ENCODE measurements at places on chromosomes 12 and 14.

DNA sequence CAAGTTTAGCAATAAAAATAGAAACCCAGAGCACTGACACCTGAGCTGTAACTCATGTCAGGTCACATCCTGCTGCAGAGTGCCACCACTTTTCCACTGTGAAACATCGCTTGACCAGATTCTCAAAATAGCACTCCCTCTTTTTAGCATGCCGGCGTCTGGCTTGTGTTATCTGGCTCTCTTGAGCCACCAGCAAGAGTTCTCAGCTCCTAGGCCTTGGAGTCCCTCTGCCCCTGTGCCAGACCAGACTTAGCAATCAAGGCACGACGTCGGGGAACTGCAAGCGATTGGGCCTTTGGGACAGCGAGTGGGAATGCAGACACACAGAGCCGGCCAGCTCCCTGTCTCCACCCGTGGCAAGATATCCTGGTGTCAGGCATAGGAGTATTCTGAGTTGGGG is 52.5 kb downstream of the SPIC start:
- DNase-seq = no peak

GRCh38 chr14:59087711-59088110 is 100.8 kb upstream of the DAAM1 start:
- no peak for DNase-seq

DNA sequence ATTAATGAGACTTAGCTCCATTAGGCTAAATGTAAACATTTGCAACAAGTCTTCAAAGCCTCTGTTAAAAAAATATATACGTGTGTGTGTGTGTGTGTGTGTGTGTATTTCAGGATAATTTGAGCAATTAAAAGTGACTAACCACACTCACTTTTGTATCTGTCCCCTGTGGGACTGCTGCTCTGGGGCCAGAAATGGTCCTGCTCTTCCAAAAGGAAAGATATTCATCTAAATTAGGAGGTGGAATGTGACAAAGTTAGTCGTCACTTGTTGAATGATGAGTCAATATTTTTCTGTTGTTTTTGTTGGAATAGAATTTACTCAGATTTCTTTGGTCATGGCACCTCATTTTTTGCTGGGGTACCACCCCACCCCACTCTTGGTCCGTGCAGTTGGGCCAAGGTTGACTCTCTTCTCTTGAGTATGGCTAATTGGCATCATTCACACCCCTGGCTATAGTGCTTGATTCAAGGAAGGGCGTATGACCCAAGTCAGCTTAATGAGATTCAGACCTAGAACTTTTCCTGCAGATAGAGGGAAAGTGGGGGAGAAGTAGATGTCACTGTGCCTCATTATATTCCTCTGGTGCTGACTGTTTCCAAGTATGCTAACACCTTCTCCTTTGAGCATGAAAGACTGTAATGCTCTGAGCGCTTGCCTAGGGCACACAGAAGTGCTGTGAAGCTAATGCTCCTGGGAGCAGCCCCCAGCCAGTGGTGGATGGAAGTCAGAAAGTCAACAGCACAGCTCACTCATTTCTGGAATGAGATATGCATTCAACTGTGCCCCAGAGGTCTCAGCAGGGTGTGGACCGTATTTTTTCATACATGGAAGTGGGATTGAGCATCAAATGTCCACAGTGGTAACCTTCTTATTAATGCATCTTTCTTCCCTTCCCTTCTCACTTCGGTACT is 577.0 kb upstream of the TBX3 start:
- DNase-seq = no peak

- no peak for DNase-seq
Observed at GRCh38 chr14:45144658-45145057, 8.9 kb downstream of the FANCM start.

DNA sequence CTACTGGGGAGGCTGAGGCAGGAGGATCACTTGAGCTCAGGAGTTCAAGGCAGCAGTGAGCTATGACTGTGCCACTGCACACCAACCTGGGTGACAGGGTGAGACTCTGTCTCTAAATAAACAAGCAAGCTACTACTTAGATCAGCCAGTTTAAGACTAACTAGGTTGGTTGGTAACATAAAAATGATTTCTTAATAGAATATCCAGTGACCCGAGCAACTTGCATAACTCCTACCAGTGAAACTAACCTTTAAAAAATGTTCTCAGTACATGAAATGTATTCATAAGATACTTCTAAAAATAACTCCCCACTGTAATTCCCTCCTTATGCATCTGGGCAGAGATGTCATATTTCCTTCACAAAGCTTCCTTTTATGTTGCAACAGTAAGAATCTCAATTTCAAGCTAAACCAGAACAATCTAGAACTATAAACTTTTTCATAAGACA is 15.9 kb downstream of the TAOK3 start:
- DNase-seq = no peak

DNA sequence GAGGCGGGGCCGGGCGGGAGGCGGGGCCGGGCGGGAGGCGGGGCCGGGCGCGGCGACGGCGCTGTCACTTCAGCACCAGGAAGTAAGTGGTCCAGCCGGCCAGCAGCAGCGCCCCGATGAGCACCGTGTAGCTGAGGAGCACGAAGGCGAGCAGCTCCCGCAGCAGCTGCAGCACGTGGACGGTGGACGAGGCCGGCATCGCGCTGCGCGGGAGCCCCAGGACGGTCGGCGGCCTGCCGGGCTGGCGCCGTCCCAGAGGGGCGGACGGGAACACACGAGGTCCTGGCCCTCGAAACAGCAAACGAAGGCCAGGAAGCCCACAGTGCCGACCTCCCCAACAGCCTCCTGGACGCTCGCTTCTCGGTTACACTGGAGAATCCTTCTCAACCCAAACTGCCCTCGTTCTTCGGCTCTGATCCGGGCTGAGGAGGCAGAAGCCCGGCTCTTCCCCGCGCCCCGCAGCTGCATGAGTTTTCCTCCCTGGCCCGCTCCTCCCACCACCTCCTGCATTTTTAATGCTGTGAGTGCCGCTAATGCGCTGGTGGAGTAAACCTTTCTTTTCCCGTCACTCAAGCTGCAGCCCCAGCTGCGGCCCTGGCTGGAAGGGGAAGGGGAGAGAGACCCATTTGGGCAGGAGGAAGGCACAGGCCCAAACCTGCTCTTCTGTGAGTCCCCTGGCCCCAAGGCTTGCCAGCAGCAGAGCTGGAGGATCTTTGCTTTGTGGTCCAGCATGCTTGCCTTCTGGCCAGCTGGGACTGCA is 694 bp upstream of the DIABLO start:
- no peak for DNase-seq

DNA sequence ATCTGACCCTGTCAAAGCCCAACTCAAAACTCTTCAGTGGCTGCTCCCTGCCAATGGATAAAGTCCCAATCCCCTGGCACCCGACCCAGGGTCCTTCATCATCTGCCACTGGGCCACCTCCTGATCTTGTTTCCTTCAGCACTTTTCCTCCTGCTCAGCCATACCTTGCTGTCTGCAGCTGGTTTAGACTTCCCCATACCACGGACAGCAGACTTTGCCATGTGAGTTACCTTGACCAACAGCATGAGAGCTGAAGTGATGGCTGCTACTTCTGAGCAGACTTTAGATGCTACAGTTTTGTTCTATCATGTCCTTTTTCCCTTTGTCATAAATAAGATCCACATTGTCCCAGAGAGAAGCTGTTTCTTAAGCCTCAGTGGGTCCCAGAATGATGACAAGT is 33.3 kb upstream of the STON2 start:
- no peak for DNase-seq

- no peak for DNase-seq
Observed at GRCh38 chr14:34354556-34354955, 107.5 kb downstream of the SPTSSA start.

GRCh38 chr12:99142651-99143050 is 497.6 kb downstream of the APAF1 start:
- no peak for DNase-seq

- no peak for DNase-seq
Observed at GRCh38 chr14:94161058-94161457, 13.1 kb upstream of the PPP4R4 start.

- DNase-seq = no peak
Observed at GRCh38 chr12:124369055-124369826, 74.3 kb downstream of the RFLNA start.

GRCh38 chr14:92534932-92535643 is 21.5 kb downstream of the RIN3 start:
- no peak for DNase-seq

- no peak for DNase-seq
Observed at GRCh38 chr12:46546634-46547273, 174.2 kb upstream of the SLC38A2 start.

DNA sequence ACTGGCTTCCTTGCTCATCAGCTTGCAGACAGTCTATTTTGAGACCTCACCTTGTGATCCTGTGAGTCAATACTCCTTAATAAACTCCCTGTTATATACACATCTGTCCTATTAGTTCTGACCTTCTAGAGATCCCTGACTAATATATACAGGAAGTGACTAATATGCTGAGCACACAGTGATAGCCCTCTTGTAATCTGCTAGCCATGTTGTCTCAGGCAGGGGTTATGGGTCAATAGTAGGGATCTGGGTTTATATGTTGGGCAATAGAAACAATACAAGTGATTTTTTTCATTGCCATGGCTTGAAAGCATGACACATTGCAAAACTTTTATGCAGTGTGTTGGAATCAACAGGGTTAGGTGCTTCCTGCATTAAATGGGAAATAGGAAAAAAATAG is 562.2 kb downstream of the GALC start:
- DNase-seq = no peak

DNA sequence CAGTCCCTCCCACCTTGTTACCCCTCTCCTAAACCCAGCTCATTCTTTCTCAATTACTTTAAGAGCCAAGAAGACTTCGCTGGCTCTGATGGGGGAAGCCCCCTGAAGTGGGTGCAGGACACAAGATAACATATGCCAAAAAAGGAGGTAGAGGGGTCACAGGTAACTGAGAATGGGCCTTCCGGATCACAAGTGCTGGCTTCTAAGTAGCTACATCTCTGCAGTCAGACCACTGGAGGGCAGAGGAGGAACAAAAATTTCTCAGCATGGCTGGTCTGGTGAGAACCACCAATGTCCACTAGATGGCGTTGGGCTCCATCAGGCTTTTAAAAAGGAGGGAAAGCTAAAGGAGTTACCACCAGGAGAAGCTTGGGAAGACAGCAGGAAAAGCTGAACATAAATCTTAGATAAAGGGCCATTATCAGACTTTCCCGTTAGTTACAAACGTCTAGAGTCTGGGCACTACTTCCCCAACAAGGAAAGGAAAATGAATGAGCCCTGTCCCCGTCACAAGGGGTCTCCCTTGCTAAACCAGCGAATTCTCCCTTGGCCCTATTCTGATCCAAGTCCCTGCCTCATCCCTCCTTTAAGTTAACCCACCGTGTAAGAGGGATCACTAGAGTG is 11.6 kb upstream of the CDH24 start:
- DNase-seq = no peak

GRCh38 chr12:120941412-120941811 is 36.9 kb upstream of the HNF1A start:
- DNase-seq = no peak

DNA sequence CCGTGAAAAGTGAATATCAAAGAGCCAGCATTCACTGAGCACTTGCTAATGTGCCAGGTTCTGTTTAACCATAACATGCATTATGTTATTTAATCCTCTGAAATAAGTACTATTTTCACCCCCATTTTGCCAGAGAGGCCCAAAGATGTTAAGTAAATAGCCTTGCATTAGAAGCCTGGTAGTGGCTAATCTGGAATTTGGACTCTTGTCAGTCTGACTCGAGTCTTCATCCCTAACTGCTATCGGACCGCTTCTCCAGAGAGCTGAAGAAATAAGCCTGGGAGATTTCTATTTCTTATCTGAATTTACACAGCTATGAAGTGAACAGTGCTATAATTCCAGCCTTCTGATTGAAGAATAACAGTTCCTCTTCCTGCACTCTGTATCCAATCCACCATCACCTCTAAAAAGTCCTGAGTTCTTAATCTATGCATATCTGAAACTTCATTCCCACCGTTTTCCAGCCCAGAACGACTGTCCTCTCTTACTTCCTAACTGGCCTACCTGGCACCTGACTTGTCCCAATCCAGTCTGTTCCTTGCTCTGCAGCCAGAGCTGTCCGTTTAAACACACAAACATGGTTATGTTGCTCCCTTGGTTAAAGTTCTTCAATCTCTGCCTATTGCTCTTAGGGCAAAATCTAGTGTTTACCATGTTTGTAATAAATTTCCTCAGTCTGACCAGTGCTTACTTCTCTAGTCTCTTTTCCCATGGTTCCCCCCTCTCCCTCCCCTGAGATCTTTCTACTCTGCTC is 2.3 kb downstream of the POLR3B start:
- DNase-seq = no peak

GRCh38 chr12:66549050-66549389 is 129.9 kb downstream of the GRIP1 start:
- no peak for DNase-seq

- DNase-seq = no peak
Observed at GRCh38 chr12:56061982-56062381, 18.0 kb upstream of the ERBB3 start.

DNA sequence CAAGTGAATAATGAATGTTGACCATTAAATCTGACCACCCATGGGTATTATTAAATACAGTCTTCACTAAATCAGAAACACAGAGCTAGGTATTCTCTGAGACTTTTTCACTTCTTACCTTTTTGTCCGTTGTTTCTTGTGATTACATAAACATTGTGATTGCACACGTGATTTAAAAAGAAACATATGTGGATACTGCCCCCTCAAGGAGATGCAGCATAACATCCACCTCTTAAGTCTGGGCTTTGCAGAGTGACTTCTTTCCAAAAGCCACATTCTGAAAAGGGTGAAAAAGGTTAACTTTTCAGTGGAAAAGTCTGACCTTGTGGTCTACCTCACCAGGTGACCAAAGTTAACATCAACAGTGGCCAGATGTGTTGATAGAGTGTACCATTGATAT is 185.5 kb upstream of the FAR2 start:
- DNase-seq = no peak

GRCh38 chr12:52582971-52583456 is 9.4 kb upstream of the KRT74 start:
- peak; percentile 68 for DNase-seq

DNA sequence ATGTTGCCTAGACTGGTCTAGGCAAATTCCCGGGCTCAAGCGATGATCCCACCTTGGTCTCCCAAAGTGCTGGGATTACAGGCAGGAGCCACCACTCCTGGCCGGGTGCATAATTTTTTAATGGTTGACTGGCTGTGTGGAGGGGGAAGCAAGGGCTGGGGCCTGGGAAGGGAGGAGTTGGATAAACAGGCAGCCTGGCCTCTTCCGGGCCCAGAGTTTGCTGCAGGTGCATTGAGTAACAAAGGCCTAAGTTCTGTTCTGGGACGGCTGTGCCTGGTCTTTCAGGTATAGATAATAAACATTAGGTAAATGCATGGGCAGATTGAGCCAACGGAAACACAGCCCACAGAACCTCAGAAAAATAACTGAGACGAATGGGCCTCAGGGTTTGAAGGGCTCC is 191.3 kb upstream of the TBX3 start:
- DNase-seq = no peak

DNA sequence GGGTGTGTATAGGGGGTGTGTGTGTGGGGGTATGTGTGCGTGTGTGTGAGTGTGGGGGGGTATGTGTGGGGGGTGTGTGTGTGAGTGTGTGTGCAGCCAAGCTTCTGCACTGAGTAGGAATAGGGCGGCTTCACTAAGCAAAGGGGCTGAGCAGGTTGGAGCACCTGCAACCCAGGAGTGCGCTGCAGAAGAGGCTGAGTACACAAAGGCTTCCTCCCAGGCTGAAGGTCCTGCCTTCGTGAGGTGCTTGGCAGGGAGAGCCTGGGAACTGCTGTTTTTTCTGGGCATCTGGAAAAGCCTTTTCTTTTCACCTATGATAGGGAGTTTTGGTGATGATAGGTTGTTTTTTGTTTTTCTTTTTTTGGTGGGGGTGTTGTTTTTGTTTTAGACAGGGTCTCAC is 6.0 kb upstream of the NUDT14 start:
- no peak for DNase-seq

Measured in NCI-H1436 (cell line).